RPMI7951 (cell line): ENCODE measurements at places on chromosomes 12 and 14.

- DNase-seq: no peak
Observed at GRCh38 chr12:76696186-76696585, 67.7 kb upstream of the ZDHHC17 start.

DNA sequence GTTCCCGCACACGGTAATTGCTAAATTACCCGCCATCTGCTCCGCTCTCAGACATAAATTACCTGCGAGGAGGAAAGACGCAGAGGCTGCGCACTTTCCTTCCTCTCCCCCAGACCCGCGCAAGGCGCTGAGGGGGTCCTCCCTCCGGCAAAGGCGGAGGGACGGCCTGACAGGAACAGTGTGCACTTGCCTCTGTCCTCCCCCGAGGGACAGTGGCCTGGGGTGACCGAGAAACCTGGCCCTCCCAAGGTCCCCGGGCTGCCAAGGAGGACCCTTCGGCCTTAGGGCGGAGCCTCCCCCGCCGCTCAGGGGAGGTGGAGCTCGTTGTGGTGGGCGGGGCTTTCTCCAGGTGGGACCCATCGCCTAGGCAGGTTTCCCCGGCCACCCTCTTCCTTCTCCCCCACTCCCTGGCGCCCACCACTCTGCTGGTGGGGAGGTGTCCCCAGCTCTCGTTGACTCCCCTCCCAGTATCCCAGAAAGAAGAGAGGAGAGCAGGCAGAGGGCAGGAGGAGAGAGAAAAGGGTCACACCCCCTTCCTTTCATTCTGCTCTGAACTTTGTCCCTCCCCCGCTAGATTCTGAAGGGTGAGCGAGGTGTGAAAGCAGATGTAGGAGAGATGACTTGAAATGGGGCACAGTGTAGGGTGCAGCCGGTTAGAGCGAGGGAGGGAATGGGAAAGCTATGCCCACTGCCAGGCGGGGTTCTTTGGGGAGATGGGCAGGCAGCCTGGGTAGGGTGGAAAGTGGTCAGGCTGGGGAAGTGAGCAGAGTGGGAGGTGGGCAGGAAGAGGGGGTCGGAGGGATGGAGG lies 11.4 kb upstream of the CALCOCO1 start:
- no peak for DNase-seq

DNA sequence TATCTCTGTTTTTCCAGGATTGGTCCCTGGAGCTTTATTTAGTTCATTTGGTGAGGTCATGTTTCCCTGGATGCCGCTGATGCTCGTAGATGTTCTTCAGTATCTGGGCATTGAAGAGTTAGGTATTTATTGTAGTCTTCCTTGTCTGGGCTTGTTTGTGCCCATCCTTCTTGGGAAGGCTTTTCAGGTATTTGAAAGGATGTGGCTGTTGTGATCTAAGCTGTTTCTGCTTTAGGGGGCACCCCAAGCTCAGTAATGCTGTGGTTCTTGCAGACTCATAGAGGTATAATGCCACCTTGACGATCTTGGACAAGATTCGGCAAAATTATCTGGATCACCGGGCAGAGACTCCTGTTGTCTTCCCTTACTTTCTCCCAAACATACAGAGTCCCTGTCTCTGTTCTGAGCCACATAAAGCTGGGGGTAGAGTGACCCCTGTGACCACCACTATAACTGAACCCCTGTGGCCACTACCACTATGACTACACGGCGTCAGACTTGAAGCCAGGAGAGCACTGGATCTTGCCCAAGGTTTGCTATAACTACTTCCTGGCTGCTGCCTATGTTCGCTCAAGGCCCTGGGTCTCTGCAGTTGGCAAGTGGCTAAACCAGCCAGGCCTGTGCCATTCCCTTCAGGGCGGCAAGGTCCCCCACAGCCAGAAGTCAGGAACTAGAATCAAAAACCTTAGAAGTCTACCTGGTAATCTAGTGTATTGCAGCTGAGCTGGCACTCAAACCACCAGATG lies 40.9 kb downstream of the FGD4 start:
- DNase-seq: no peak

GRCh38 chr12:120136093-120136770 lies 19.7 kb upstream of the RAB35 start:
- DNase-seq: no peak
